ENCODE measurements at places on chromosomes 12 and 14.

DNA sequence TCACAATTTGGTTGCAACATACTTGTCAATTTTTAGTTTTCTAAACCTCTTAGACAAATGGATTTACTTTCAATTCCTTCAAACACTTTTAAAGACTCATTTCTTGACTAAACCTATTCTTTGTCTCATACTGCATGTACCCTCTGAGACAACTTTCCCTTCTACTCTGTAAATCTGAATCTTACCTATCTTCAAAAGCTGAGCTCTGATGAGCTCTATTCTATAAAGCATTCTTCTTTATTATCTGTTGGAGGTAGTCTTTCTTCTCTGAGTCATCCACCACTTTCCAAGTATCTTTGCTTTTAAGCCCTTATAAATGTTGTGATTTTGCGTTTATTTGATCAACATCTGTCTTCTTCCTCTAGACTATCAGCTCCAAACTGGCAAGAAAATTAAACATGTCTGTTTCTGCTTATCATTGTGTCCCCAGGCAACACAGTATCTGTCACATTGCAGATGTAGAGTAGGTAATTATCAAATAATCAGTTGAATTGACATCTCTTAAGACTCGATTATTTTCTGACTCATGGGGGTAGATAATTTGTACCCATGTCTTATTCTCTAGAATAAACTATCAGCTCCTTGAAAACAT, 265.6 kb upstream of the FAR2 start:
- DNase-seq: no peak

- no peak for DNase-seq
These were observed 1.5 kb downstream of the ZNF605 start for GRCh38 chr12:132954471-132955048.

DNA sequence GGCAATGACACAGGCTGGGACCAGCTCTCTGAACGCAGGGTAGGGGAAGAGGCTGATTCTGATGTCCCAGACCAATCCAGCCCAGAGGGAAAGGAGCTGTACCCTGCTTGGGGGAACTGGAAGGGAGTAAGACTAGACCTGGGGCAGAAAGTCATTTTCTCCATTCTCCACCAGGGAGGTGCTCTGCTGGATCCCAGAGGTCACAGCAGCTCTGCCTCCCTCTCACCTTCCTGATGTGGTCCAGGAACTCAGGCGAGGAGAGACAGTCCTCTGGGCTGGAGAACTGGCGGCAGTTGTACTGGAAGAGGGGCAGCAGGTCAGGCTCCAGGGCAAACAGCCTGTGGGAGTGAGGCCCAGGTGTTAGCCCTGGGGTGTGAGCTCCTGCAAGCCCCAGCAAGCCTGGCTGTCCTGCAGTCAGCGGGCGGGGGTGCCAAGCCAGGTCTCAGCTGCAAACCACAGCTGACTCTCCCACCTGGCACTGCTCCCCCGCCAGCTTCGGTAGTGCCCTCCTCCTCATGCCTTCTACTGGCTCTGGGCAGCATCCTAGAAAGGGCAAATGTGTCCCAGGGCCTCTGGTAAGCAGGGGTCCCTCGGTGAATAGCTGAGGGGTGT, 1.9 kb downstream of the NGB start:
- no peak for DNase-seq

GRCh38 chr14:24178399-24179178, 6.7 kb downstream of the REC8 start:
- DNase-seq: no peak

DNA sequence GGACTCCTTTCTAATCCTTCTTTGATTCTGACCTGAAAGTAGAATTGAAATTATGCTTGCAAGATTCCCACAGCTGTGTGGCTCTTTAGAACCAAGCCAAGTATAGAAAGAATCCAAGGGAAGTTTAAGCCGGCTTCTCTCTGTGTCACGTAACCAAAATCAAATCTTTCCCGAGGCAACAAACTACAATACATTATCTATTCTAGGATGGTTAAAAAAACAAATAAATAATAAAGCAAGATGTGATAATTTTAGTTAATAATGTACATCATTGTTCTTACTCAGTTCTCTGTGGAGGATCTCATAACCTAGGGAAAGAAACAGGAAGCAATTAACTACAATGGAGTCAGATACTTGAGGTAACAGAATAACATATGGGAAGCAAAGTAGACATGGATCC, 78.1 kb upstream of the ST8SIA1 start:
- DNase-seq: no peak

- no peak for DNase-seq
These were observed 401.1 kb downstream of the RGS6 start for GRCh38 chr14:72333357-72333756.

DNA sequence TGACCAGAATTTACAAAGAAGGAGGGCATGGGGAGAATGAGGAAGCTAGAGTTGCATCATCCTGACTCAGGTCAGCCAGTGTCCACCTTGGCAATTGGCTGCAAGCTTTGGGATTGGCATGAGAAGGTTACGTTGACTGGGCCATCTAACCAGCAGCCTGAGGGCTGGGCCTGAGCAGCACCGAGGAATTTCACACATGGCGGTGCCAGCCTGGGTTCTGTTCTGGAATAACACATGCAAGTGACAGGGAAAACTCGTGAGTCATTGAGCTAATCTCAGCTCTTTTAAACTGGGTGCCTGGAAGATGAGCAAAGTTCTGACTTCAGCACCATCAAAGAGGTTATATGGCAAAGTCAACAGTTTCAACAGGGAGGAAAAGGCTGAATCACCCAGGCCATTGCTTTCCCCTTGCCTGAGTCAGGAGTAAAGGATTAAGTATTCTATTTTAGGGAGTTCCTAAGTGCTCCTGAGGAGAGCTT, 543.2 kb upstream of the TBX3 start:
- no peak for DNase-seq

DNA sequence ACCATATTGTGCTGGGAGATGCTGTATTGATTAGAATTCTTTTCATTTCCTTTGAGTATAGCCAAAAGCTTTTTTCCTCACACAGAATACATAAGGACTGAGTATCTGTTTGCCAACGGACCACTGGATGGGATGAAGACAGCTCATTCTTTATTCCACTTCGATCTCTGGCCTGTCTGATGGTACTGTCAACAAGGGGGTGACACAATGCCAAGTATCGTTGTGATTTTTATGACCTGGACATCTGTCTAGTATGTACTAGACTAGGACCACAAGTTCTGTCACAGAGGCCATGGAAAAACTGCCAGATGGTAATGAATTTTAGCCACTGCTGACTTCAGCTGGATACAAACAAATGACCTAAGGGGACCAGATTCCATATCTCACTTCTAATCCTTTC, 502.7 kb downstream of the SOX5 start:
- DNase-seq: no peak

DNA sequence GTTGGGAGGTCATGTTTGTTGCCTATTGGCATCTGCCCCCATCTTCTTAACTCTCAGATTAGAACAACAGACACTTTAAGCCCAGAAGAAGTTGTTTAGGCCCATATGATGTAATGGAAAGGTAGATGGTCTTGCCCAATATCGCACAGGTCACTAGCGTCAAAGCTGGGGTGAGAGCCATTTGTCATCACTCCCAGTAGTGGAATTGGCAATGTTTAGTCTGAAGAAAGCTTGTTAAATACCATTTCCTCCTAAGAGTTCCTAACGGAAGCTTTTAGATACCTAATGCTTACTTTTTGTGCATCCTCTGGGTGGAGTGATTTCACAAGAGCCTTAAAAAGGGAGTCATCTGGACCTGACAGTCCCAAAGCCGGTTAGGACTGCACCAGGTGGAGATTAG, 125.4 kb downstream of the DACT1 start:
- DNase-seq: no peak

- DNase-seq: no peak
These were observed 3.0 kb upstream of the P2RX2 start for GRCh38 chr12:132615579-132616038.

DNA sequence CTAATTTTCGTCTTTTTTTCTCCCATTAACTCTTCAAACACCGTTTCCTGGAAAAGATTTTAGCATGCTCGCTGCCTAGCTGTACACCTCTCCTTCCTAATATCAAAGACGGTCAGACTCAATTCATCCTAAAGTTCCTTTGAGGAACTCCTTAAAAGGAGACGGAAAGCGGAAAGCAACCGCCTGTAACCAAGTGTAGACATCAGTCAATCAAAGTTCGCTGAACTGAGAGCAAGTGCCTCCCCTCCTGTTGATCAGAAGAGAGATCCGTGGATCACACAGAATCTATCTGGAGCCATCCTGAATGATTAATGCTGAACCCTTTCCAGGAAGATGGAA, 412 bp upstream of the TEP1 start:
- DNase-seq: peak; percentile 28

GRCh38 chr12:93676408-93677194, 574 bp upstream of the CRADD start:
- DNase-seq: no peak

DNA sequence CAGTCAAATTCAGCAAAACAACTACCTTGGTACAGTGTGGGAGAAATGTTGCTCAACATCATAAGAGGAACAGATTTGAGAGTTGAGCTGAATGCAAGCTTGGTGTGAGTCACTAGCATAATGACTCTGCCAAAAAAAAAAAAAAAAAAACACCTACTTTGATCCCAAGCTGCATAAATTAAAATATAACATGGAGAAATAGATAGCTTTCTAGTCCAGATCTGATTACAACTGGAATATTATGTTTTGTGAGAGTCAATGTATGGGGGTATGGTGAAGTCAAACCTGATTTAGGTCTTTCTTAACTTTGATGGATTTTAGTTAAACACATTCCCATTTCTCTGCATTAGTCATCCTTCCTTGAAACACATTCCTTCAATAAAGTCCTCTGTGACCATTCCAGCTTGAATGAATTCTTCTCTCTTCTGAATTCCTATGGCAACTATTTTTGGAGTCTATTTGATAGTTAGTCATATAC, 188.1 kb downstream of the SLC5A8 start:
- no peak for DNase-seq

GRCh38 chr14:101657372-101657771, 96.1 kb downstream of the DIO3 start:
- DNase-seq: no peak

GRCh38 chr12:31736472-31736871, 7.7 kb upstream of the AMN1 start:
- peak; percentile 52 for DNase-seq

DNA sequence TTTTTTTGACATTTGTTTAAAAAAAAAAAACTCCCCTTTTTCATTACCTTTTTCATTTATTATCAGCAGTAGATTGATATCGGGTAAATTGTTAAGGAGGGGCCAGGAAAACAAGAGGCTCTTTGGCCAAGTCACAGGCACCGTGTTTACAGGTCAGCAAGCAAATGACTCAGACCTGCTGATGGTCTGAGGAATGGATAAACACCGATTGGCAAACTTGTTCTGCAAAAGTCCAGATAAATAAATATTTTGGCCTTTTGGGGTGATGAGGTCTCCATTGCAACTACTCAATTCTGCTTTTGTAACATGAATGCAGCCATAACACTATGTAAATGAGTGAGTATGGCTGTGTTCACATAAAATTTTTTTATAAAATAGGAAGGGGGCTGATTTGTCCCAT, 94.0 kb downstream of the RPS29 start:
- no peak for DNase-seq

- no peak for DNase-seq
These were observed 15.2 kb upstream of the RNASE12 start for GRCh38 chr14:20606190-20606901.

DNA sequence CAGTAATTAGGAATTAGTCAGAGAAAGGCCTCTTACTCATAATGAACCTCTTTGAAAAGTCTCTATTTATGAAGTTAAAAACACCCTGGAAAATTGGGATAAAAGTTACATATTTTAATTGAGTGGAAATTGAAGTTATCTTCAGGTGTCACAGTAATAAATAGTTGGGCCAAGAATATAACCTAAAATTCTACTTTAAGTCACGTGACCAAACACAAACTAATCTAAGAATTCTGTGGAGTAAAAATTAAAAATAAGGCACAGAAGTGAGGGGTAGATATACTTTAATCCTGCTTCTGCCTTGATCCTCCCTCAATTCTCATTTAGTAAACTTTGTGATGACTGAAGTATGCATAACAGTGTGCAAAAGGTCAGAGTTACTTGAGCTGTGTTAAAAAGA, 226.4 kb downstream of the NAV3 start:
- no peak for DNase-seq

DNA sequence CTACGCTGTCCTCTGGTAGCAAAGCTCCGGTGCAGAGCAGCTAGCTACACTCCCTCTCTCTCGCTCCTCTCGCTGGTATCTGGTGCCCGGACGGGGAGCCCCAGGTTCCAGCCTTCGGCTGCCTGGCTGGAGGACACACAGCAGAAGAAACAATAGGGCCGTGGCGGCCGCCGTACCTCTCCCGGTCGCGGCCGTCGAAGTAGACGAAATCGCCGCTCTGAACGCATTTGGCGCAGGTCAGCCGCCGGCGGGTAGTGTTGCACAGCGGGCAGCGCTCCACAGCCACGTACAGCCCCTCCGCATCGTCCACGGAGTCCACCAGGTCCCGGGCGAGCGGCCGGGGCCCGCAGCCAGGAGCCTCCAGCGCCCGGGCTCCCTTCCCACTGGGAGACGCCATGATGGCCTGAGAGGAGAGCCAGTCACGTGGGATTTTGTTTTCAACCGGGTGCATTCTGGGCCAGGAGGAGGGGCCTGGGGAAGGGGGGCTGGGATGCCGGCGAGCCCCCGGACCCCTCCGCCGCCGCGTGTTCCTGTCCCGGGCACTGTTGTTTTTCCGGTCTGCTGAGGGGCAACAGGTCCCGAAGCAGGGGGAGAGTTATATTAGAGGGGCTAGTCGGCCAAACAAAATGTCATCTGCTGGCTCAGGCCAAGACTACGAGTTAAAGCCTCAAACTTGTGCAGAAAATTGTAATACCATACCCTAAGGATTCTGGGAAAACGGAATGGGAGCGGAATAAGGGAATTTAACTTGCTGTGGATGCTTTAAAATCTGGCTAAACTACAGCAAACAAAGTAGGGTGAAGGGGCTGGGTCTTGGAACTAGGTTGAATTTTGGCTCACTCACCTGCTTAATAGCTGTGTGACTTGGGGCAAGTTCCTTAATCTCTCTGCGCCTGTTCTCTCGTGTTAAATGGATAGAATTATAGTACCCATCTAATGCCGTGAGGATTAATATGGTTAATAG, at the start of gene ATG14:
Gene ATG14, minus strand, starts transcription at position 405 of the 964 bp plus-strand sequence. Its CDS starts 8 bp downstream, at position 397.
- peak; percentile 77 for DNase-seq

DNA sequence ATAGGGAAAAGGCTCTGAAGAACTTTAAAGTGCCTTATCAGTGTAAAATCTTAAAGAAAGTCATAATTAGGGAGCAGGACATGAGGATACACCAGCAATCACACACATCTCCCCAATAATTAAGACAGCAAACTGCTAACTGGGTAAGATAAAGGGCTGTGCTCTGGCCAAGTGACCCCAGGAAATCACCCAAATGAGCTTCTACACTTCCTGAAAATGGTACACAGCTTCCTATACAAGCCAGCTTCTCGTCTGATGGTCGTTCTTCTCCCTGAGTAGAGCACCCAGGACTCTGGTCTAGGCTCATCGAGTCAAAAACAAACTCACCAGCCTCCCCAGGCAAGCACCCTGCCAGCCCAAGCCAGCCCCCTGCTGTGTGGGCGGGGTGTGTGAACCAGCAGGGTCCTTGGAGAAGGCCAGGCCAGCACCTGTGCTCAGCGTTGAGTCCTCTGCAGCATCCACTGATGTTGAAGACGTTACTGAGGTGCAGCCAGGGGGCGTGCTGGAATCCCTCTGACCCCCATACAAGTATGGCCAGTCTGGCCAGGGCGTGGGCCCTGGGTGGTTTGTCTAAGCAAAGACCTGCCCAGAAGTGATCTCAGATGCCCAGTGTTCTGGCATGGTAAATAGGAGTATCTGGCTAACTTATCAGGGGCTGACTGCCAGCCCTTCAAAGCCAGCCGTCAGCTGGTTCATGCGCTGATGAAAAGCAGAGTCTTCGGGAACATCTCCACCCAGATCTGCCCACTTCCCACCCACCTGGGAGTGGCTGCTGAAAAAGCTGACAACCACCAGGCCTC, 41.4 kb downstream of the ACTN1 start:
- DNase-seq: peak; percentile 22

- no peak for DNase-seq
These were observed 1.6 kb upstream of the PACS2 start for GRCh38 chr14:105312973-105313372.

Data from stimulated activated CD4-positive, alpha-beta T cell treated with anti-CD3 and anti-CD28 coated beads, Interleukin-2, amount 100 ng/mL, for 24 hours (primary cell).